Cortex of kidney (tissue), 1 donor: ENCODE measurements at places on chromosomes 12 and 14.

- DNase-seq: no peak
These were observed 285.9 kb downstream of the MDGA2 start for GRCh38 chr14:47389535-47389934.

- no peak for DNase-seq
These were observed 14.9 kb downstream of the EML1 start for GRCh38 chr14:99808154-99808505.

- DNase-seq: no peak
These were observed 58.2 kb downstream of the MVK start for GRCh38 chr12:109631751-109632150.

DNA sequence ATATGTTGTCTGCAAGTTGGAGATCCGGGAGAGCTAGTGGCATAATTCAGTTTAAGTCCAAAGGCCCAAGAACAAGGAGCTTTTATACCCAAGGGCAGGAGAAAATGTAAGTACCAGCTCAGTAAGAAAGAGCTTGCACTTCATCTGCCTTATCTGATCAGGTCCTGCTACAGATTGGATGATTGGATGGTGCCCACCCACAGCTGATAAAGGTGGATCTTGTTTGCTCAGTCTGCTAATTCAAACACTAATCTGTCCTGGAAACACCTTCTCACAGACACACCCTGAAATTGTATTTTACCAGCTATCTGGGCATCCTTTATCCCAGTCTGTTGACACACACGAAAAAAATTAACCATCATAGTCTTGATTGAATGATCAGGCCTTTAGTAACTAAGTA lies 230.7 kb upstream of the SLC16A7 start:
- no peak for DNase-seq
